ENCODE measurements at places on chromosomes 13 and 19.
A peak's percentile ranks its signal among the peaks of the same experiment; 100 is the strongest.

DNA sequence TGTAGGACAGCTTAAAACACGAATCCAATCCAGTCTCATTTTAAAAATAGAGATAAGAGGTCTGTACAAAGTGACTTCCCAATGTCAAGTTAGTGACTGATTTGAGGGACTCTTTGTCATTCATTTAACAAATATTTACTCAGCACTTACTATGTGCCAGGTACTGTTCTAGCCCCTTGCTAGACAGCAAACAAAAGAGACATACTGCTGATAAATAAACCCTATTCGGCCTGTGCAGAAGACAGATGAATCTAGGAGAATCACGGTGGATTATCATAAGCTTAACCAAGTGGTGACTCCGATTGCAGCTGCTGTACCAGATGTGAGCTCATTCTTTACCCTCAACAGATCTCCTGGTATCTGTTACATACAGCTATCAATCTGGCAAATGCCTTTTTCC, 6.4 kb upstream of the ELF1 start:
- no peak for DNase-seq

GRCh38 chr13:59746291-59746962, 417.3 kb downstream of the DIAPH3 start:
- DNase-seq = peak; percentile 29

DNA sequence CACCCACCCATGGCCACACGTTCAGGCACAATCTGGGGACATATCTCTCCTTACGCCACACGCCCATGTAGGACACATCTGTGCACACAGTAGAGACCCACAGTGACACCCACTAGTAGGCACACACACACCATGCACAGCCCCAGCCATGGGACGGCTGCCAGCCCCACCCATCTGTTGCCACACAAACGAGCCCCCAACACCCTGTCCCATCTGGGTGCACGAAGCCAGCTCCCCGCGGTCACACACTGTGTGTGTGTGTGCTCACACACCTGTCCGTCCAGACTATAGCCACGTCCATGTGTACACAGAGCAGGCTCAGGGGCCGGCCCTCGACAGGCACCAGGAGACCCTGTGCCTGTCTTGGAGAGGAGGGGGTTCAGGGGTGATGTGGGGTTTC, 10.6 kb downstream of the ERFL start:
- no peak for DNase-seq

DNA sequence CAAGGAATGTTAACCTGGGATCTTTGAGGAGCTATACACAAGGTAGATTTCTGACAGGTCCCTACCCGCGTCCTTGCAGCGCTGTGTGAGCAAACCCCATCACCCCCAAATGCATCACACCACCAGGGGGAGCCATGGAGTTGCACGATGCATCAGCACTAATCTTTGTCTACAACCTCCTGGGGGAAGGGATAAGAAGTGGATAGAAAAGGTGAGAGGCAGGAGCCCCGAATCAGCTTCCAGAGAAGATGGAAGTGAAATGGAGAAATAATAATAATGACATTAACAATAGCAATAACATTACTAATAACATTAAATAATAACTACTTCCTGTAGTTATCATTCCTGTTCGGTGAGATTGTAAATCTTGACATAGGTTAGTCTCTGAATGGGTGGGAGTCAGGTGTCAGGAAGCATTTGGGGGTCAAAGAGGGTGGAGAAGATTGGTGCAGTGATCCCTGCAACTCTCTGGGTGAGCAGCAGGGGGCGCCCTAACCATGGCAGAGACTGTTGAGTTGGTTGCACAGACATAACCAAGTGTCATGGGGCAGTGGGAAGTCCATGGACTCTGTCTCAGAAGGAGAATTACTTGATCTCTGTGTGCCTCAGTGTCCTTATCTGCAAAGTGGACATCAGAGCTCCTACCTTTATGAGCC, 16.5 kb downstream of the SIGLEC7 start:
- DNase-seq = peak; percentile 9

DNA sequence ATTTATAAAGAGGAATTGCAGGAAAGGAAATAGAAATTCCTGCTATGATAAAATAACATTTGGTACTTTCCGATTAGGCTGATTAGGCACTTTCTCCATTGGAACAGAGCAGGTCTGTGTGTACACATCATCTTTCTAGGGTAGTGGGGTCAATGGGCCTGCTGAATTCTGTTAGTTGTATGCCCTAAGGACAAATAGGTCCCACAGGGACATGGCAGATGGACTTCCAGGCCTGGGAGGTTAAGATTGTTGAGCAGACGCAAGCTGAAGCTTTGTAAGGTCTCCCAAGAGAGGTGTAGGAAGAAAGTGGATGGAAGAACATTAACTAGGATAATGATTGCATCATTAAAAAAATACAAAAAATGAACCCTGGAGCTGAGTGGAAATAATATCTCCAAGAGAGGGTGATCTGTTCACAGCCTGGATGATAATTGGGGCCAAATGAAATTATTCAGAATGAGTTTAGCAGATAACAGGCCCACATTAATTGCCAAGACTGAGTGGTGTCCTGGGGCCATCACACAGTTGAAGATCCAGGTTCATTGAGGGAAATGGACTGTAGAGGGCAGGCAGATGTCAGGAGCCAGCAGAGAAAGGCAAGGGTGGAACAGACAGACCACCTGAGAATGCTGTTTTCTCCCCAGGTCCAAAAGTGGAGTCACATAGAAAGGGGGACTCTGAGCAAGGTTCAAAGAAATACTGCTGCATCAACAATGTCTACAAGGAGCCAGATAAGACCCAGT, 215.1 kb downstream of the DNAJC15 start:
- no peak for DNase-seq

GRCh38 chr19:38072776-38073750, 151.0 kb downstream of the DPF1 start:
- no peak for DNase-seq

- no peak for DNase-seq
Observed at GRCh38 chr19:35332817-35333216, 3.8 kb downstream of the CD22 start.

GRCh38 chr19:49781394-49781793, 14.6 kb downstream of the AP2A1 start:
- DNase-seq = no peak

DNA sequence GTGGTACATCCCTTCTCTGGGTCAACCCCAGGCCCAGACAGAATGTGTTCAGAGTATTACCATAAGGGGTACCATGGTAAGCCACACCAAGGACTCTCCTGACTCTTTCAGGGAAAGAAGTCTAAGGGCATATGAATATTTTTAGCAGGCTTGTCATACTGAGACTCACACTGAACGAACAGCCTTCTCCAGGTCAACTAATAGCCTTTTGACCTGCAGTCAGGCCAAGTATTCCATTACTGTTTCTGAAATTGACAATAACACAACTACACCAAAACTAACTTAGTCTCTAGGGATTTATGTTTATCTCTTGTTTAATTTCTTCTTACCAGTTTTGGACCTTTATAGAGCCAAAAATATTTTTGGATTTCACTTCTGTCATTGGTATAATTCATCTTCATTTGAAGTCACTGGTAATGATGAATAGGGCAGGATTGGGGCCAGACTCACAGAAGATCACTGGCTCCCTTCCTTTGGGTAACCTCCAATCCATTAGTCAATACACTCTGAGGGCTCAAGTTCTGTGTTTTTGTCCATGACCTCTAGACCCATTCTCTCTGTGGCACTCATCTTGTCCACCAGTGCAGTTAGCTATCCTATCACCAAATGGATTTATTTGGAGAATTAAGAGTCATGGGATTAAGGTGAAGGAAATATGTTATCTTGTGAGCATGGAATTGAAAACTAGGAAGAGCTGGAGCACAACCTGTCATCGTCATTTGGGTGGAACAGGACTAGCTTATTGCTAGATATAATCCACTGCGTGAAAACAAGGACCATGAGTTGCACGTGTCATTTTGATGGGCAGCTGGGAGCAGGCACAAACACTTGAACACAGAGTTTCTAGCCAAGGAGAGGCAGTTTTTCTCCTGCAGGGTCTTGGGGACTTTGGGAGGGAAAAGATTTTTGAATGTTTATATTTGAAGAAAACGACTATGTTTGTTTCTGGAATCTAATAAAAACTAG, 313.3 kb downstream of the DCLK1 start:
- DNase-seq = no peak

DNA sequence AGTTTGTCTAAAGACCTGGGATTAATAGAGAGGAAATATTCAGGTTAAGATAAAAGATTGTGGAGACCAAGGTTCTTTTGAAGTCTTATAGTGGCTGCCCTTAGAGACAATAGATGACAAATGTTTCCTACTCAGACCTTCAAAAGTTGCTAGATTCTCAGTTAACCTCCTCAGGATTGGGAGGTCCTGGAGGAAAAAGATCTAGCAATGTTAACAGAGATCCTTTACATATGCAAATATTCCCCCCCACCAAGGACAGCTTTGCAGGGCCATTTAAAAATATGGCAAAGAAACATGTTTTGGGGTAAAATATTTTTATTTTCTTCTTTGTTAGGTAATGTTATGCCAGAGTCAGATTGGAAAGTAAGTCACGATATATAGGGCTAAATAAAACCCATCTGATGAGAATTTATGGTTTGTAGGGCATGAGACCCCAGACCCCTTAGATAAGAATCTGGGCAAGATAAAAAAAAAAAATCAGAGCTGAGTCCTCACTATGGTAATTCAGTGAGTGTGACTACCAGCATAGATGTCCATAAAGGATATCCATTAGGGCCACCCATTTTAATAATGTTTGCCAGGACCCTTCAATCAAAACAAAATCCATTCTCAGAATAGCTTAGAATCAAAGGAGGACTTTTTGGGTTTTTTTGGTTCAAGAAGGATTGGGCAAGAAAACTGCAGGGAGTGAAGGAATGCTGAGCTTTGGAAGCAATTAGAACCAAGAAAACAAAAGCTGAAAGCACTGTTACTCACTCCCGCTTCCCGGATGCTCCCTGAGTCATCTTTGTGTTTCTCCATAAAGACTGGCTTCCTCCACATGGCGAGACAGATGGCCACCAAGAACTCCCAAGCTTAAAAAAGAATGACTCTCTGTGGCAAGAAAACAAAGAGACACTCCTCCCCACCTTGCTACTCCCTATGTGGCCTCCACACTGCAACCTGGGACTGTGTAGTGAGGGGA, 28.2 kb downstream of the VSTM1 start:
- DNase-seq = peak; percentile 81

GRCh38 chr19:35013820-35014754, 14.0 kb downstream of the GRAMD1A start:
- DNase-seq = no peak

DNA sequence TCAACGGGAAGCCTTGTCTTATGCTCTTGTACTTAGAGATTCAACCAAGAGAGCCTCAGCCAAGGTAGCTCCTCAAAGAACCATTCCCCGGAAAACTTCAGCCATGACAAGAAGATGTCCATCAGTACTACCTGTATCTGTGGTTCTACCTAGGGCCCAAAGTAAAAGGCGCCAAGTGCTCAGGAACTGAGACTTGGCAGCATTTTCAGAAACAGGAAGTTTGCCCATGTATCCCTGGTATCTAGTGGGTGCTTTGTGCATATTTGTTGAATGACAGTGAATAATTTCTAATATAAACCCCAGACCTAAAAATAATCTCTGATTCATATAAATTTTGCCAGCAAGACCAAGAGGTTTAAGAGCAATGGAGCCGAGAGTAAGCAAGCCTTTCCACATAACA, 7.2 kb downstream of the FAM216B start:
- no peak for DNase-seq

- peak; percentile 70 for DNase-seq
Observed at GRCh38 chr13:94674609-94675348, 37.6 kb downstream of the SOX21 start.

GRCh38 chr13:74930402-74931165, 551.4 kb downstream of the TBC1D4 start:
- DNase-seq = peak; percentile 25

DNA sequence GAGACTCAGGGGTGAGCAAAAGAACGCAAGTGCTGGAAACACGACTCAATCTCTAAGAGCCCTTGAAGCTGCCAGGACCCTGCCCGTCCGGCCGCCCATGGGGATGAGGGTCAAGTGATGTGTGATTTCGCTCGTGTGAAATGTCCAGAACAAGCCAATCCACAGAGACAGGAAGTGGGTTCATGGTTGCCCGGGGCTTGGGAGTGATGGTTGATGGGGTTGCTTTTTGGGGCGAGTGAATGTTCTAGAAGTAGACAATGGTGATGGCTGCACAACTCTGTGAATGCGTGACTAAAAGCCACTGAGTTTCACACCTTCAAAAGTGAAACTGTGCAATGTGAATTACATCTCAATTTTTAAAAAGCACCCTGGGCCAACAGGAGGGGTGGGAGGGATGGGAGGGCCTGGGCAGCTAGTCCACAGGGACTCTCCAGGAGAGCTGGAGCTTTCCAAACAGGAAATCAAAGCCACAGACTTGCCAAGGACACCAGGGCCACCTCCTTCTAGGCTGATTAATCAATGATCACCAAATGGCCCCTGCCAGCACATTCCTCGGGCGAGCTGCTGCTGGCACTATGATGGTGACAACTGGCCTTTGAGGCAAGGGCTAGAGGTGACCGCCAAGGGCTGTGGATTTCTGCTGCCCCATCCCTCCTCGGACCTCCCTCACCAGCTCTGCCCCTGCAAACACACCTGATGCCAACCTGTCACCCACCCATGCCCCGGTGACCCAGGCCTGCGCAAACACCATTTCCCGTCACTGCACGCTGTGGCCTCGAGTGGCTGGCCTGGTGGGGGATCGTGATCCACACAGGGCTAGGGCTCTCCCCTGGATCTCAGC, 14.0 kb downstream of the DPP9 start:
- DNase-seq = no peak

DNA sequence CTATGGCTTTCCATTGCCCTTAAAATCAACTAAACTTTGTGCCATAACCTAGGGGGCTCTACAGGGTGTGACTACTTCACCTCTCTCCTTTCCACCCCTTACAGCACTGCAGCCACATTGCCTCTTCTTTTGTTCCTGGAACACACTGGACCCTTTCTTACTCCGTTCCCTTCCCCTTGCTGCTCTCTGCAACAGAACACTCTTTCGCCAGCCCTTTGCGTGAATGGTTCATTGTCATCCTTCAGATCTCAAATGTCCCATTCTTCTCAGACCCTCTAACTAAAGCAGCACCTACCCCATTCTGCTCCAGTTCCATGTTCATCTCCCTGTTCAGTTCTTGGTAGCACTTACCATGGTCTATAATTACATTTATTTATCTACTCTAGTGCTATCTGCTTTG, 208.3 kb downstream of the OXGR1 start:
- DNase-seq = no peak

- DNase-seq = no peak
Observed at GRCh38 chr13:113431171-113431570, 22.1 kb downstream of the ADPRHL1 start.

DNA sequence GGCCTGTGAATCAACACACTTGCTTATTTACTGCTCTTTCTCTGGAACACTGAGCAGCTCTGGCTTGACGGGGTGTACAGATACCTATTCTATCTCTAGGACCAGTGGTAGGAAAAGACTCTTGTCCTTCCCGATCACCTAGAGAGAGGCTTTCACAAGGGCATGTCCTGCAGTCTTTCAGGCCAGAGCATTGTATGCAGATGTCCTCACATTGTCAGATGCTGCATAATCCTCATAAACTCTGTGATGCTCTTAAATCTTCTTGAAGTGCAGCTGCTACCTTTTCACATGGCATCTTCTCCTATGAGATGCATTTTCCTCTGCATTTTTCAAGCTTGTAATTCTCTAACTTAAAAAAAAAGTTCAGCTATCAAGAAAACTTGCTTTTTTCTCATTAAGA, 369.4 kb downstream of the OLFM4 start:
- DNase-seq = no peak
